ENCODE measurements at places on chromosomes 4 and X.

- DNase-seq, result no peak
These were observed 233.5 kb downstream of the SCFD2 start for GRCh38 chr4:53132132-53132891.

DNA sequence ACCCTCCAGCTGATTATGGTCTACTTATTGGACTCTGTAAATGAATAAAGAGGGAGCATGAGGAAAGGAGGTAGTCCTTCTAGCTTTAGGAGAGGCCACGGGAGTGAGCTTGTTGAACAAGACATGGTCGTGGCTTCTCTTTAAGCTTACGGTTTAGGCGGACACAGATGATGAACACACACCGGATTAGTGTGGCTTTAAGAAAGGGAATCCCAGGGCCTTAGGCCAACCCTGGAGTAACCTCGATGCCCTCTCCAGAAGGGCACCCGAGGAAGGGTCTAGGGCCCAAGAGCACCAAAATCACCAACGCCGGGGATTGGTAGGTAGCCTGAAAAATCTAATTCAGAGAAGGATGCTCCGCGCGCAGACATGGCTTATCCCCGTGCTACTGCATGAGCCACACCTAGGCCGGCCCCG, 39.4 kb downstream of the ERVMER34-1 start:
- no peak for DNase-seq

- DNase-seq, result no peak
These were observed 137.2 kb upstream of the HS3ST1 start for GRCh38 chr4:11565899-11566298.

GRCh38 chr4:97548186-97548585, 595.1 kb downstream of the STPG2 start:
- DNase-seq, result no peak

- no peak for DNase-seq
These were observed 720.9 kb downstream of the RAPGEF2 start for GRCh38 chr4:159823743-159824142.

DNA sequence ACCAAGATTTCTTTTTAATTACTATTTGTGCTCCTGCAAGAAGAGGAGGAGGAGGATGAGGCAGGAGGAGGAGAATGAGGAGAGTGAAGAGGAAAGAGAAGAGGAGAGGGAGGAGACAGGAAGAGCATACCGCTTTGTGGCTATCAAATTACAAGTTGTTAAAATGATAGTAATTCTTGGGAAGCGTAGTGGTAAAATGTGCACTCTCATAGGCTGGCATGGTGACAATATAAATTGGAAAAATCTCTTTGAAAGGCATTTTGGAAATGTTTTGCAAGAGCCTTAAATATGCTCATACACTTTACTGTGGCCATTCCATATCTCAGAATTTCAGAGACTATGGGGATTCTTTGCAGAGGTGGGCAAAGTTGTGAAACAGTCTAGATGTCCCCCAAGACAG, 53.2 kb downstream of the MXRA5 start:
- no peak for DNase-seq

GRCh38 chrX:136694431-136695087, 46.6 kb downstream of the CD40LG start:
- DNase-seq, result no peak

DNA sequence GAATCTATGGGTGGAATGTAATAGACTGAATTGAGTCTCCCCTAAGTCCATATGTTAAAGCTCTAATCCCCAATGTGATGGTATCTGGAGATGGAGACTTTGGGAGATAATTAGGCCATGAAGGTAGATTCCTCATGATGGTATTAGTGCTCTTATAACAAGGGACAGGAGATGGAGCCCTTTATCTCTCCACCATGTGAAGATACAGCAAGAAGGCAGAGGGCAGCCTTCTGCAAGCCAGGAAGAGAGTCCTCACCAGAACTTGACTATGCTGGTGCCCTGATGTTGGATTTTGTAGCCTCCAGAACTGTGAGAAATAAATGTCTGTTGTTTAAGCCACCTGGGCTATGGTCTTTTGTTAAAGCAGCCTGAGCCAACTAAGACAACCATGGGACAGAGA, 76.4 kb upstream of the F8A3 start:
- no peak for DNase-seq

DNA sequence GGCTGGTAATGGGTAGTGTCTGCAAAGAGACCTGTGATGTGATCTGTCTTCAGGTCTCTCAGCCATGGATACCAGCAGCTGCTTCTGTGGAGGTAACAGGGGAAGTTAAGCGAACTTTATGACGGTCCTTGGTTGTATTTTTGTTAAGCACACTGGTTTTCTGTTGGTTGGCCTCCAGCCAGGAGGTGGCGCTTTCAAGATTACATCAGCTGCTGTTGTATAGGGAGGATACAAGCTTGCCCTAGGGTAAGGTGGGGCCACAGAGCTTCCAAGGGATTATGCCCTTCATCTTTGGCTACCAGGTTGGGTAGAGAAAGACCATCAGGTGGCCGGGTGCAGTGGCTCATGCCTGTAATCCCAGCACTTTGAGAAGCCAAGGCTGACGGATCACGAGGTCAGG, 834.2 kb upstream of the GALNTL6 start:
- DNase-seq, result no peak

- DNase-seq, result no peak
These were observed 239.1 kb downstream of the FRAS1 start for GRCh38 chr4:78296261-78296660.

DNA sequence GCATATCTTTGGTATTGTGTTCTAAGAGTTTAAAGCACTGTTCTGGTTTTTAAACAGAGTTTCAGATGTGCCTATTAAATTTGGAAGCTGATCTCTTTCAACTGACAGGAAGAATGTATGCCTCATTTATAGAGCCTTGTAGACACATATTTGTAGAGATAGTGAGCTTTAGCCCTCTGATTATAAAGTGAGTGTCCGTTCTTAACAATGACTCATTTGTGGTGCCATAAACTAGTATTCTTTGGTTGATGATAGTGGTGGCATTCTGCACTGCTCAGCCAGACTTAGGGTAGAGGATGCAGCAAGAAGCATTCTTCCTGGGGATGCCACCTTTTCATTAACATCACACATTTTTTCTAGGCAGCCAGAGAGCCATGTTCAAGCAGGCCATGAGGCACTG, 121.7 kb downstream of the TLL1 start:
- no peak for DNase-seq

- no peak for DNase-seq
These were observed 50.8 kb upstream of the BOD1L1 start for GRCh38 chr4:13678186-13678924.

GRCh38 chrX:19127649-19128168, 5.4 kb upstream of the ADGRG2 start:
- DNase-seq, result no peak

DNA sequence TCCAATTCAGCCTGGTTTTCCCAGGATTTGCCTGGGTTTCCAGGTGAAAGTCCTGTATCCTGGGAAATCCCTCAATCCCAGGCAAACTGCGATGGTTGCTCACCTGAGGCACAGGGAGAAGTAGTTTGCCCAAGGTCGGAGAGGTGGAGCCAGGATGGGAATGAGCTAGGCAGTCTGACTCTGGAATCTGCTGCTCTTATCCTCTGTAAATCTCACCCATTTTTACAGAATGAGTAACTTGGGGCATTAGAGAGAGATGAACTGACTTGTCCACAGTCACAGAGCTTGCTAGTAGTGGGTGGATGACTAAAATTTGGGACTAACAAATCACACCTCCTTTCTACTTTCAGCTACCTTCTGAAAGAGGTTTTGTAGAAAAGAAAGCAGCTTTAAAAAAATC, 9.8 kb upstream of the ARX start:
- no peak for DNase-seq

- no peak for DNase-seq
These were observed 91.2 kb upstream of the GPR50 start for GRCh38 chrX:151085207-151085606.

DNA sequence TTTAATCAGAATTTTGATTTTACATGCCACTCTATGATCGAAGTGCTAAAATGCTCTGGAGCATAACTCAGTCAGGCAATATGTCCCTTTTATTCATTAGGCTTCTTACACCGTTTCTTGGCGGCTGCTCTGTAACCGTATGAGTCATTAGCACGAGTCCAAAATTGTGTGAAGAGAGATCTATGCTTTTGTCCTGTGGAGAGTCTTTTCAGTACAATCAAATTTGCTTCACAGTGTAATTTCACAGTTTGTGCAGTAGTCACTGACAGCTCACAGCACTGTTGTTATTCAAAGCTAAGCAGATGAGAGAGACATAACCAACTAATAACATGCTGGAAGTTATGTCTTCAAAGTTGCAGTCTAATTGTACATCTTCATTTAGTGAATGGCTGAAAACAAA, 167.8 kb downstream of the PCDH10 start:
- no peak for DNase-seq

DNA sequence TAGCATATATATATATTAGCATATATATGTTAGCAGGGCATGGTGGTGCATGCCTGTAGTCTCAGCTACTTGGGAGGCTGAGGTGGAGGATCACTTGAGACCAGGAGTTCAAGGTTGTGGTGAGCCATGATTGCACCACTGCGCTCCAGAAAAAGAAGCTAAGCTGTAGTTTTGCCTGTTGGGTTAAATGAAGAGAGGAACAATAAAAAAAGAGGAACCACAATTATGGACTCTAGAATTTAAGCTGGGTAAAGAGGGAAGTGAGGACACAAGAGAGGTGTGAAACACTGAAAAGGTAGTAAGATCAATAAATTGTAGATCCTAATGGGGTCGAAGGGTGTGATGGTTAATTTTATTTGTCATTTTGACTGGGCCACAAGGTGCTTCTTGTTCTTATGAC, 40.5 kb upstream of the HSD17B10 start:
- no peak for DNase-seq

- DNase-seq, result no peak
These were observed 111.2 kb downstream of the COL25A1 start for GRCh38 chr4:109191216-109191615.

DNA sequence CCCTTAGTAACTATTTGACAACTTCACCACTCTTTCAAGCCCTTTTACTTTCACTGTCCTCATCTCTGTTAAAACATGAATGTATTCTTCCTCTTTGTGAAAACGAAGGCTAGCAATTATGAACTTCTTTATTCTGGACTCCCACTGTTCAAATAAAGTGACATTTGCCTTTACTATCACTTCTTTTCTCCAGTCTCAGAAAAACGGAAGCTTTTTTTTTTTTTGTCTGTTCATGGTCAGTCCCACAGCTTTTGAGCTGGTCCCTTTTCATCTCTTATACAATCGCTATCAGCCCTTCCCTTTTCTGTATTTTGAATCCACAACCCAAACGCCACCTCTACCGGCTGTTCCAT, 327.7 kb downstream of the DKK2 start:
- no peak for DNase-seq

DNA sequence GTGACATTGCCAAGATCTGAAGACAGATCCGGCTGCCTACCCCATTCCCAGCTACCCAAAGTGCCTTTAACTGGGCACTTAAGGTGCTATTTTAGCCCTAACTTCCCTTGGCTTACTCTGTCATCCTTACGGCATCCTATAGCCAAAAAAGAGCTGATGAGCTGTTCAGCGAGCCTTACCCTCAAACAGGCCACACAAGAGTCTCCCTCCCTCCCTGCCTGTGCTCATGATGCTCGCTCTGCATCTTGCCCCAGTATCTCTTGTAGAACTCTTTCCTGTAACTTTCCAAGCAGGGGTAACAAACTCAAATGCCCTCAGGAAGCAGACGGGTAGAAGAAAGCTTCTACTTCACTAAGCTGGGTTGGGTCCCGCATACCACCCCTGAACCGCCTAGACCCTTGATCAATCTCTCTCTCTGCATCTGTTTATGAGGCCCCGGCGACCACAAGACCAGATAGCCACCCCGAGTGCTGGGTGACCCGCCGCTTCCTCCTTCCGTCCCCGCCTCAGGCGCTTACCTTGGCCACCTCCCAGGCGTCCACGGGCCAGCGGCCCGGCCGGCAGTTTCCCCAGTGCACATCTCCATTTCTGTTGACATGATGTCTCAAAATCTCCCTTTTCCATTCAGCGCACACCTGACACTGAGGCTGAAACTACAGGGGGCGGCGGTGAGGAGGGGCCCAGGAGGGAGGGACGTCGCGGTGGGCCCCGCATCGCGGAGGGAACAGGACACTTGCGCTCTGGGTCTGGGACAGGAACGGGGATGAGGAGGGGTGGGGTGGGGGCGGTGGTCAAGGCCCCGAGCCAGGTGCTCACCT, 663 bp downstream of the CXorf38 start:
- DNase-seq, result no peak

GRCh38 chrX:2894885-2895292, 34.2 kb downstream of the ARSD start:
- DNase-seq, result no peak

GRCh38 chr4:96912716-96913115, 1072.8 kb downstream of the PDHA2 start:
- no peak for DNase-seq

- no peak for DNase-seq
These were observed 54.6 kb upstream of the TENM3 start for GRCh38 chr4:182188622-182189021.

- DNase-seq, result no peak
These were observed 12.8 kb downstream of the MECP2 start for GRCh38 chrX:154084449-154085300.

DNA sequence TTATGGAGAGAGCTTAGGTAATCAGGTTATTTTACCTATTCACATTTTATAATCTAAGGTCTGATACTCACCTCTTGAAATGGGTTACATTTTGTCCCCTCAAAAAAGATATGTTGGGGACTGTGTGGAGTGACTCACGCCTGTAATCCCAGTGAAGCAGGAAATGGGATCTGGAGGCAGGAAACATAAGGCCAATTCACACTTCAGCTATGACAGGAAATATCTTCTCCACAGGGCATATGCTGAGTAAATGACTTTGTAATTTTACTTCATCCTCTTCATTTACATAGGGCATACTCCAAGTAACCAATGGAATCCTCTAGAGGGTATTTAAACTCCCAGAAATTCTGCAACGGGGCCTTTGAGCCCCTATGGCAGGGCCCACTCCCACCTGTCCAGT, 54.8 kb upstream of the ZMAT1 start:
- DNase-seq, result no peak

- no peak for DNase-seq
These were observed 34.0 kb upstream of the NR0B1 start for GRCh38 chrX:30343206-30343605.

DNA sequence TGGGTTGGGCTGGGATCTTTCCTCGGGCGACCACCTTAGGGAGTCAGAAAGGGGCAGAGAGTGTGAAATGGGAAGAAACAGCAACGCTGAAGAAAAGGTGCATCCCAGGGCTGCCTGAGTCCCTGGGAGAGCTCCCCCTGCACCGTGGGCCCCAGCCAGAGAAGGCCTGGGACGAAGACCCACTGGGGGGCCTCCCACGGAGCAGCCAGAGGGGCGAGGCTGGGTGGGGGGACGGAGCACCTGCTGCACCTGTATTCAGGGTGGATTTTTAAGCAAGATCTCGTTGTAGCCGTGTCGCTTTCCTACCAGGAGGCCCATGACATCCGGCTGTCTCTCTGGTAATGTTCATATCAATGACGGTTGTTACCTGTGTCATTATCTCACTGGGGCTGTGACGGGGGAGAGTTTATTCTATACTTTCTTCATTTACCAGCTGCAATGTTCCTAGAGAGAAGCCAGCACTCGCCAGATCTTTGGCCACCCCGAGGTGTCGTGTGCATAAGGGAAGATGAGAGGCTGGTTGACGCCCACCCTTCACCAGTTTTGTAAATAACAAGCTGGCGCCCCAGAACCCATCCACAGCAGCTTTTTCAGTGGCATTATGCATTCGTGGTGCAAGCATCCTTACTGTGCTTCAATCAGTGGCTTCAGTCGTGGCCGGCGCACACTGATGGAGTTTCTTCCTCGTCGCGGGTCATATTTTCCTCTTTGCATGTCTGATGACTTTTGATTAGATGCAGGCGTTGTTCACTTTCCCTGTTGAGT, 5.6 kb upstream of the PCGF3 start:
- DNase-seq, result no peak

All from stimulated activated CD4-positive, alpha-beta T cell treated with anti-CD3 and anti-CD28 coated beads, TNF-alpha, amount 100 ng/mL, for 1 hour (primary cell).